ENCODE measurements at places on chromosomes 16 and 17. TPM values are rescaled to one million over a fixed set of nuclear protein-coding genes. Genes with fewer than 3 reads are reported as not detected.

UBB gene
- total RNA-seq = 2,229 TPM

INO80E gene
- 102 TPM for total RNA-seq

ZNF174 gene
- total RNA-seq = 11.5 TPM

SDR42E2 gene
- not detected for total RNA-seq

SBK1 gene
- total RNA-seq = 0.28 TPM

EVI2B gene
- total RNA-seq = not detected

TMEM106A gene
- 0.75 TPM for total RNA-seq

SHBG gene
- total RNA-seq = 0.31 TPM

SLC47A2 gene
- total RNA-seq = 0.12 TPM

CFAP52 gene
- total RNA-seq = not detected

TMEM95 gene
- total RNA-seq = not detected

ABCA8 gene
- 0.27 TPM for total RNA-seq

RRN3 gene
- 40.4 TPM for total RNA-seq

TLCD2 gene
- total RNA-seq = 1.4 TPM

FOXN1 gene
- 0.06 TPM for total RNA-seq

MFSD11 gene
- total RNA-seq = 19.4 TPM

Measured in A549 treated with Mapracorat at 1 μM for 4 hours (cell line).